ENCODE measurements at places on chromosomes 5 and 9.
A peak's percentile ranks its signal among the peaks of the same experiment; 100 is the strongest.

- DNase-seq: no peak
These were observed 22.5 kb downstream of the PRDM6 start for GRCh38 chr5:123111502-123111901.

- peak; percentile 84 for DNase-seq
These were observed 1.9 kb upstream of the RGMB start for GRCh38 chr5:98771382-98772109.

- DNase-seq: no peak
These were observed 56.6 kb downstream of the ERGIC1 start for GRCh38 chr5:172890659-172891058.

DNA sequence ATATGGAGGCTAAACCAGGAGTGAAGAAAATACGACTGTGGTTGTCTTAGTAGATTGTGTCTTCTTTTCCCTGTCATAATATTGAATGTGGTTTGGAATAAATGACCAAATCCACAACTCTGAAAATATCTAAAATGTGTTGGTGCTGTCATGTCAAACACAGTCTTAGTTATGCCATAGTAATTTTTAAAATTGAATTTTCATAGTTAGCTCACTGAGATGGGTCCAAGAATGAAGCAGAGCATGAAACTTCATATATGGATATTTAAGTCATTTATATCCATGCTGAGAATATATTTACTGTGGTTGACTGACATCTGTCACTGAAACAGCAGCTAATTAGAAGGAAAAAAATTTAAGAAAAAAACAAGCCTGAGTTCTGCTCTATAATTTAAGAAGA, 260.4 kb upstream of the ATP10B start:
- no peak for DNase-seq

DNA sequence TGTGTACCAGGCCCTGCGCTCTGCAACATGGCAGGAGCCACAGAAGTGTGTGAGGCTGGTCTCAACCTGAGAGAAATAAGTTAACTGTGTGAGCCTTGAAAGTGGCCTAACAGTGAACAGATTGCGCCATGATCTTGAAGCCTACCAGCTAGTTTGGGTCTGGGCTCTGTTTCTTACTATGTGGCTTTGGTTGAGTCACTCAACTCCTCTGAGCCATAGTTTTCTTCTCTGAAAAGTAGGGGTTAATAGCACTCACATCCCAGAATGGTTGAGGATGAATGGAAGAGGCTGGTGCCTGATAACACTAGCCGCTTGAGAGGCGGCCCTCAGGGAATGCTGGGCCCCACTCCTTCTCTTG, 121.5 kb downstream of the RGS3 start:
- no peak for DNase-seq

DNA sequence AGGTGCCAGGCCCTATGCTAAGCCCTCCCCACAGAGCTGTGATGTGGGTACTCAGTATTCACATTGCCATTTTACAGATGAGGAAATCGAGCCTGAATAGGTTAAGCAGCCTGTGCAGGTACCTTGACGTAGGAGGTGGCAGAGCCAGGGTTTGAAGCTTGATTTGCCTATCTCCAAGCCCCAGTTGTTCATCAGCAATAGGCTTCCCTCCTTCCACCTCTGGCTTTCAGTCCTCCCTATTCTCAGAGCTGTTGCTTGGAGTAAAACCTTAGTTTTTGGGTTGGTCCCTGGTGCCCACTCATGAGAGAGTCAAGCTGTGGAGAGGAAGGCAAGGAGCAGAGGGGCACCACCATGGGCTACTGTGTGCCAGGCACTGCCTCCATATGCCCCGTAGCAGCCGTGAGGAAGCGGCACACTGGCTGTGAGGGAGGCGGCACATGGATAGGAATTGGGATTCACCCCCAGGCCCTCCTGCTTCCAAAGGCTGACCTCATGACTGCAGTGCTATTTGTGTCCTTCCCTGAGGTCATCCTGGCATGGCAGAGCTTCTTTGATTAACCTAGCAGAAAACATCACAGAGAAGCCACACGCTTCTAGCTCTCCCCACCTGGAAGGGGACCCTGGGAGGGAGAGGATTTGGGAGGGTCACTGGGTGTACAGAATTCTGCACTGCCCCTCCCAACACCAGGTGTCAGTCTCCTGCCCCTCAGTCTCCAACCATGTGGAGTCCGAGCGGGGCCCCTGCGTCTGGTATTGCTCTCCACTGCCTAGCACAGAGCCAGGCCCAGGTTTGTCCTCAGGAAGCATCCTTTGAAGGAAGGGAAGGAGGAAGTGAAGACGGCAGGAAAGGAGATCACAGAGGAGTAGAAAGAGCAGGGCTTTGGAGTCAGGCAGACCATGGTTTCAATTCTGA, 109.8 kb downstream of the RGS3 start:
- DNase-seq: no peak

- no peak for DNase-seq
These were observed 690.4 kb upstream of the MEF2C start for GRCh38 chr5:89573345-89573744.

- no peak for DNase-seq
These were observed 218.5 kb downstream of the PLK2 start for GRCh38 chr5:58241389-58241788.

DNA sequence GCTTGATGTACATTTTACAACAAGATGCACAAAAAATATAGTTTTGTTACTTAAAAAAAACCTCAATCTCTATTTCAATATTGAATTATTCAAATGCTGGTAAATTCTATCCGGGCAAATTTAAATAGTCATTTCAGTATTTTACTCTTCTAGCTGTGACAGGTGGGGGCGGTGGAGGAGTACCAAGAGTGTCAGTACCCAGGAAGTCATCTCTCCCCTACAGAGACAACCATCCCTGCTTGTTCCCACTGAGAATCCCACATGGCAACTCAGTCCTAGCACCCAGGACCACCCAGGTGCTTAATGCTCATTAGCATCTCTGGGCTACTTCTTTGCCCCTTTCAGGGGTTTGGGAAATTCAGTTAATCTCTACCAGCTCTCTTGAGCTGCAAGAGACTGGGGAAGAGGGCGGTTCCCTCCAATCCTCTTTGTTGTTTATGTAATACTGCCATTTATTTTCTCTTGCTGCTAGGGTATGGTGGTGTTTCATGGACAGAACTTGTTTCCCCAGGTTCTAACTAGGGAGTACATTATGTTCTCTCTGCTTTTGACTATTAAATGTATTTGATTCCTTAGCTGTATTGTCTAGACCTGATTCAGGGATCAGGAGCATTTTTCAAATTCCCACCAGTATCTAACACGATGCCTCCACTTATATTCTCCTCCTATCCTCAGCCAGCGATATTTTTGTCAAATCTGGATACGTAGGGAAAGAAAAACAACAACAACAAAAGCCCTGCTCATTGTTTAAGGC, 122.5 kb downstream of the CDH18 start:
- DNase-seq: no peak

GRCh38 chr5:140143521-140144258, 18.0 kb downstream of the IGIP start:
- no peak for DNase-seq

- DNase-seq: no peak
These were observed 64.6 kb upstream of the CAST start for GRCh38 chr5:96597438-96598020.

DNA sequence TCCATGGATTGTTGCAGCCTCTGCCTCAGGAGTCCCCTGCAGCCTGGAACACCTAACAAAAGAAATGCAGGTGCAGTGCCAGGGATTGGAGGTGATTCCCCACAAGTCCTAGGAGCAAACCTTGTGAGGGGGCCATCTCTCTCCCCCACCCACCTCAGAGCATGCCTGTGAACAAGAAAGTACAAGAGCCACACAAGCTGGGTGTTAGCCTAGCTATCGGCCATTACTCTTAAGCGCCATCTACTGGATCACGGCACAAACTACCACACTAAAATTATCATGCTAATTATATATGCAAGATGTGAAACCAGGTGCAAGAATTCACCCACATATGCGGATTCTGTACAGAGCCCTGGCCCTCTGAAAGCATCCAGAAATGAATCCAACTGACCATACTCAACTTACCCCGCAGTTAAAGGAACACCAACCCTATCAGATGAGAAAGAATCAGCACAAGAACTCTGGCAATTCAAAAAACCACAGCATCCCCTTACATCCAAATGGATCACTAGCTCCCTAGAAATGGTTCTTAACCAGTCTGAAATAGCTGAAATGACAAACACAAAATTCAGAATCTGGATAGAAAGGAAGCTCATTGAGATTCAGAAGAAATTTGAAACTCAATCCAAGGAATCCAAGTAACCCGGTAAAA, 16.5 kb upstream of the PRSS3 start:
- DNase-seq: peak; percentile 58

GRCh38 chr5:173515526-173515925, 100.9 kb downstream of the BOD1 start:
- DNase-seq: no peak

GRCh38 chr5:32572778-32573480, 12.4 kb upstream of the SUB1 start:
- no peak for DNase-seq

GRCh38 chr5:142939006-142939405, 168.8 kb downstream of the ARHGAP26 start:
- no peak for DNase-seq

DNA sequence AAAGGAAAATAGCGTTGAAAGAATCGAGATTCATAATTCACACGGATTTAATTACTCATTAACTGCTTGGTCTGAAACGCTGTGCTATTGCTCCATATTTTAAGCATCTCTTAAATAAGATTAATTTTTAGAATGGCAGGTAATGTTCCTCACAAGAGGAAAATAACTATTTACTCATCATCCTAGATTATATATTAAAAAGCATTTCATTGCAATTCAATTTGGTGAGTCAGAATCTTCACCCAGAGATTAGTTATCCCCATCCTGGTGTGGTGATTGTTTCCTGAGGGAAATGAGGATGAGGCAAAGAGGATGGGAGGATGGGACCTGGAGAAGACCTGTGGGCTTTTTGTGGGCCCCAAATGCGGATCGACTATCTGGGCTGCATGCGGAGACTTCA, 145.5 kb upstream of the MAP1B start:
- DNase-seq: no peak

GRCh38 chr9:34084562-34084961, 35.9 kb upstream of the UBAP2 start:
- DNase-seq: no peak

- DNase-seq: no peak
These were observed 1.1 kb upstream of the TNFAIP8 start for GRCh38 chr5:119354537-119355243.

DNA sequence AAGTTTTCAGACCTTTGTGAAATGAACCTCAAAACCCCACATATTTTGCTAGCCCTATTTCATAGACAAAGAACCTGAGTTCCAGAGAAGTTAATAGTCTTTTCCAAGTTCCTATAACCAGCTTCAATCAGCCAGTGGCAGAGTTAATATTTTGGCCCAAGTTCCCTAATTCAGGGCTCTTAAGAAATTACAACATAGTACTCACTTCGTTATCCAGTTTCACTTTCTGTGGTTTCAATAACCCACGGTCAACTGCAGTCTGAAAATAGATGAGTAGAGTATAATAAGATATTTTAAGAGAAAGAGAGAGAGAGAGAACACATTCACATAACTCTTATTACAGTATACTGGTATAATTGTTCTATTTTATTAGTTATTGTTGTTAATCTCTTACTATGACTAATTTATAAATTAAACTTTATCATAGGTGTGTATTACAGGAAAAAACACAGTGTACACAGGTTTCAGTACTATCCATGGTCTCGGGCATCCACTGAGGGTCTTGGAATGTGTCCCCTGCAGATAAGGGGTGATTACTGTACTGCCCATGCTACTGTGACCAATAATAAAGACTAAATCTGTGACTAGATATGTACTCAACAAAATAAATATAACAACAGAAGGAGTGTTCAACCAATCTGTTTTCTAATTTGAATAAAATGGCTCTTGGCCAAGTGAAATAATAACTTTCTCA, 9.3 kb upstream of the MYOT start:
- DNase-seq: no peak

DNA sequence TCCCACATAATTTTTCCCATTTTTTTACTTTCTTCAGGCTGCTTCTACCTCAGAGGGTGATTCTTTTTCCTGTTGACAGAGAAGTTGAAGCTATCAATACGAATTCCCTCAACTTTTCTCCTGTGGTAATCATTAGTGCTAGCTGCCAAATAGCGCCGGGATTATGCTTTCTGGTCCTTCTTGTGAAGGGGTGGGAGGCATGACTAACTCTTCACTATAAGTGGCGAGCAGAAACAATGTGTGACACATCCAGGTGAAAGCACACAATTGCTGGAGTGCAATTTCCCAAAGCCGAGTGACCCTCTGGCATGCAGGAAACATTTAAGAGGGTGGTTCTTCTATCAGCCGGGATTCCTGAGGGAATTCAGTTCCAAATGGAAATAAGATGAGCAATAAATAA, 56.0 kb downstream of the TRPC7 start:
- no peak for DNase-seq

DNA sequence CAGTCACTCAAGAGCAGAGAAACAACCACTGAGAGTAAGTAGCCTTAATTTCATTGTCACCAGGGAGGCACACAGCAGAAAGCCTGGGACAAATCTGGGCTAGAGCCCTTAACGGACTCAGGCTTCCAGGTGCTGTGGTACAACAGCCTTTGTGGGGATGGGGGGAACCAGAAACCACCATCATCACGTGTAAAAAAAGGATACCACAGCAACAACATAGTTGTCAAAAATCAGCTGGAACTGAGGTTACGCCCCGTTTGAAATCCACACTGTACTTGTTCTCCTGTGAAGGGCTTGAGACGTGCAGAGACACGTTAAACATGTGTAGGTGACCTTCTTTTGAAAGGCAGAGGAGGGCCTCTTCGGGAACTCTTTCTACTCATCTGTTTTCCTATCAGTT, 16.6 kb upstream of the PLPP1 start:
- DNase-seq: no peak

DNA sequence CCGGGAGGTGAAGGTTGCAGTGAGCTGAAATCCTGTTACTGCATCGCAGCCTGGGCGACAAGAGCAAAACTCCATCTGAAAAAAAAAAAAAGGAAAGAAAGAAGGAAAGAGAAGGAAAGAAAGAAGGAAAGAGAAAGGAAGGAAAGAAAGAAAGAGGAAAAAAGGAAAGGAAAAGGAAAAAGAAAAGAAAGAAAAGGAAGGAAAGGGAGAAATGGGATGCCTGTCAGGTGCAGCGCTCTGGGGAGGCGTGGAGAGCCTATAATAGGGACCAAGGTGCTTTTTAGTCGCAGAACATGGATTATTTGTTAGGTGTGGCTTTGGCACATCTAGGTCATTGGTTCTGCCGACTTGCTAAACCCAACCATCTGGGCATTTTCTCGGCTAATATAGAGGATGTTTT, 17.9 kb downstream of the EXOSC2 start:
- DNase-seq: no peak
